Stimulated activated CD4-positive, alpha-beta T cell treated with anti-CD3 and anti-CD28 coated beads, TNF-alpha, amount 100 ng/mL, for 1 hour (primary cell): ENCODE measurements at places on chromosomes 3 and 15.

GRCh38 chr15:91047545-91048199 is 25.3 kb upstream of the VPS33B start:
- no peak for DNase-seq

DNA sequence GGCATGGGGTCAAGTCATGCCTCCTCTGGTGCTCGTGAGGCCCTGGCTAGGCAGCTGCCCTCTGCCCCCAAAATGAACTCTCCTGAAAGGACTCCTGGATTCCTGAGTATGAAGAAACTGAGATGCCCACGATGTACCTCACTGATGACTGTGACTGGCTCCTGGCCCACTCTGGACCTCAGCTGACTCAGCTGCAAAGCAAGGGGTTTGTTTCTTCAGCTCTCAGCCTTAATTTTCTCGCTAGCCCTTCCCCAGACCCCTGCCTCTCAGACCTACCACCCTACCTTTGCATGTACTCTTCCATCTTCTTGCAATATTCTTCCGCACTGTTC is 5.2 kb upstream of the GNAI2 start:
- DNase-seq, result no peak

DNA sequence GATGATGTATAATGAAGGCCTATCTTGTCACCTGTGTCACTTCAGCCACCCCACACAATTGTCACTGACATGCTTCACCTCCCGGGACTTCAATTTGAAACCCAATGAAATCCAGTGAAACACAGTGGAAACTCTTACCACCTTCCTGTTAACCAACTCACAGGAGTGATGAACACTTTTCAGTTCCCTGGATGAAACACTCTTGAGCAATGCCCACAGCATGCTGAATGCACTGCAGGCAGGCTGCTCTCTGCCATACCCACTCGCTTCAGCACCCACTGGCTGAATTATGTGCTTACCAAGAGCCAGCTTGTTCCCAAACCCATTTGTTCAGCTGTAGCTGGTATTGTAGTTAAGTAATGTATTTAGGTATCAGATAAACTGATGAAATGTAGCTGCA is 47.0 kb downstream of the MAP2K1 start:
- DNase-seq, result no peak

DNA sequence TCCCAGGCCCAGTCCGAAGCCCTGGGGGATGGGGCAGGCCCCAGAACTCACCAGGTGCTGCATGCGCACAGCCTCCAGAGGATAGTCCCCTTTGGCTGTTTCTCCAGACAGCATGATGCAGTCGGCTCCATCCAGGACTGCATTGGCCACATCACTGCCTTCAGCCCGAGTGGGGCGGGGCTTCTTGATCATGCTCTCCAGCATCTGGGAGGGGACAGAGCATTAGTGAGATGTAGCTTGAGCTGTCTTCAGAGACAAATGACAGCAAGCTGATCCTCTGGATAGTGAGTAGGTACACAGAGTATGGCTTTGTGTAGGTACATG is 9.1 kb upstream of the GRAMD2A start:
- no peak for DNase-seq

DNA sequence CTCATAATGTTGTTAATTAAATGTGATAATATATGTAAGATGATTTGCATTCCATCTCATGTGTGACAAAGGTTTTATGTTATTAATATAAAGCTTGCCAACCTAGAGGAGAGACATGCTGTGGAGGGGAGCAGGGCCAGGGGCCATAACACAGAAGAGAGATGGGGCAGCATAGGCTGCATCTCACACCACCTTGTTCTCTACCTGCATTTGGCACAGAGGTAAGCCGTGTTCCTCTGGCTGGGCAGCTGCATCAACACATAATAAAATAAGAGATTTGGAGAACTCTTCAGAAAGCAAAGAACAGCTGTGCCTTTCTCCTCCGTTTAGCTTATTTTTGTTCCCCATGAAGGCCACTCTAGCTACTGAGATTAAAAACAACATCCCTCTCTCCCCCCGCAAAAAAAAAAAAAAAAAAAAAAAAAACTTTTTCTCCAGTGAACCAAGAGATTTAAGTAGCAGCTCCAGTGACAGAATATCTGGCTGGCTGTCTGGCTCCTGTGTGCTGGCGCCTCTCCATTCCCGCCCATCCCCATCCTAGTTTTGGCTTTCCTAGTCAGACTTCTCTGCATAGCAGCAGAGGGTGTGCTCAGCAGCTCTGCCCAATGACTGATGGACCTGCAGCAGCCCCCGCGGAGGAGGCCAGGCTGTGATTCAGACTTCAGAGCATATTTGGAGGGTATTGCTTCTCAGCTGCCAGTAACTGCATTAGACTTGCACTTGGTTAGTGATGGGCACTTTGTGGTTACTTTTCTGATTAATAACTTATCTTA is 52.2 kb upstream of the STXBP5L start:
- DNase-seq, result no peak

GRCh38 chr15:27339138-27339537 is 368.2 kb downstream of the GABRG3 start:
- DNase-seq, result no peak

DNA sequence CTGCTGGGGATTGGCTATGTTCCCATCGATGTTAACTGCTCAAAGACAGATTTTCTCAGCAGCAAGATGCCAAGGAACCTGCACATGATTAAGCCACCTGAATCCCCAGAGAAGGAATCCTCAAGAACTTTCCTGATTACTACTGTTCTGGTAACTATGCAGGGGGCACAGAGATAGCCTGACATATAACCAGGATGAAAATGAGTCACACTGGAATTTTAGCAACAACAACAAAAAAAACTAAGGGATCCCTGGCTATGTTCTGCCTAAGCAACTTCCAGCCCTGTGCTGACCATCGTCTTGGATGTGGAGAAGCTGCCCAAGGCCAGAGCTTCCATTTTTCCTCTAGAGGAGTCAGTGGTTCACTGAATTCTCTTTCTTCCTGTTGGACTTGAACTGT is 13.8 kb downstream of the RIOX2 start:
- no peak for DNase-seq

- DNase-seq, result no peak
Measured at GRCh38 chr3:11477407-11477911, 166.3 kb downstream of the VGLL4 start.

DNA sequence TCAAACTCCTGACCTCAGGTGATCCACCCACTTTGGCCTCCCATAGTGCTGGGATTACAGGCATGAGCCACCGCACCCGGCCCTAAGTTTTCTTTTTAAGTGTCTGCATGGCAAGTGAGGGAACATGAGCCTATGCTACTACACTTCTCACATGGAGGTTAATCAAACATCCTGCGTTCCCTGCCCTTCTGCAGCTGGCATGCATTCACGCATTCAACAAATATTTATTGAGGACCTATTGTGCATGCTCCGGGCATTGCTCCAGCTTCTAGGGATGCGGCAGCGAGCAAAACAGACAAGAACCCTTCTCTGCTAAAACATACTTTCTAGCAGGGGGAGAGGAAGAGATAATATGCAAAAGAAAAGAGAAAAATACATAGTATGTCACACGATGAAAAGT is 42.6 kb upstream of the ACKR4 start:
- no peak for DNase-seq

DNA sequence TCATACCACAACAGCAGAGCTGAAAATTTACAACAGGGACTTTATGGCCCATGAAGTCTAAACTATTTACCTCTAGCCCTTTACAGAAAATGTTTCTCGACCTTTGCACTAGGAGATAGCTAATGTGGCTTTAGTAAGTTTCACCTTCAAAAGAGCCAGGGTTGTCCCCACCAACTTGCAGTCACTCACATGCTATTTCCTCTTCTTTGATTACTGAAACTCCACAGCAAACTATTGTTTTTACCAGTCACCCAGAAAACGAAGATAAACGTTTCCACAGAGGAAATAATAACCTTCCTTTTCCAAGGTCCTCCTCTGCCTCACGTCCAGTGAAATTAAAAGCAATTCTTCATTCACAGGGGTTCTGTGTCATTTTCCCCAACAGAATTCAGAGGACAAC is 48.2 kb downstream of the WWTR1 start:
- no peak for DNase-seq
